ENCODE measurements at places on chromosomes 2 and 18.

DNA sequence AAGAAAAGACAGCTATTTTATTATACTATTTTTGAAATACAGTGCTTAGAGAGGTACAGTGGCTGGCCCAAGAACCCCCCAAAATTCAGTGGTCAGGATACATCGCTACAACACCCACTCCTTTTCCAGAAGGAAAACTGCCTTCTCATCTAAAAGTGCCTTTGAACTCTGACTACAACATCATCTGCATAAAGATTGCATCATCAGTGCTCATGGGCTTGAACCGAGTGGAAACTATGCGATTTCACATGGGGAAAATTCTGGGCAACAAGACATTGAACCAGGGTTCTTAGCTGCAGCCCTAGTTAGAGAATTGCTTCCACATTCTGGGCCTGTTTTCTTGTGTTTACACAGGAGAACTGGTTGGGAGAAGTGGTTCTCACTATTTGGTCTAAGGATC is 294.6 kb upstream of the SLC14A2 start:
- no peak for DNase-seq

DNA sequence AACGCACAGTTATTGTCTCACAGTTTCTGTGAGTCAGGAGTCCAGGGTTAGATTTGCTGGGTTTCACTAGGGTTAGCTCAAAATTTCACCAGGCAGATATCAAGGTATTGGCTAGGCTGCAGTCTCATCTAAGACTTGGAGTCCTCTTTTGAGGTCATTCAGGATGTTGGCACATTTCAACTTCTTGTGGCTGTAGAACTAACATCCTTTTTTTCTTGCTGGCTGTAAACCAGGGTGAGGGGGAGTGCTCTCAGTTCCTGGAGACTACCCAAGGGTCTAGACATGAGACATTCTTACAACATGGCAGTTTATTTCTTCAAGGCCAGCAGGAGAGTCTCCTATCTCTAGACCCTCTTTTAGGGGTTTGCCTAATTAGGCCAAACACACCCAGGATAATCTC is 12.8 kb upstream of the CAVIN2 start:
- no peak for DNase-seq

DNA sequence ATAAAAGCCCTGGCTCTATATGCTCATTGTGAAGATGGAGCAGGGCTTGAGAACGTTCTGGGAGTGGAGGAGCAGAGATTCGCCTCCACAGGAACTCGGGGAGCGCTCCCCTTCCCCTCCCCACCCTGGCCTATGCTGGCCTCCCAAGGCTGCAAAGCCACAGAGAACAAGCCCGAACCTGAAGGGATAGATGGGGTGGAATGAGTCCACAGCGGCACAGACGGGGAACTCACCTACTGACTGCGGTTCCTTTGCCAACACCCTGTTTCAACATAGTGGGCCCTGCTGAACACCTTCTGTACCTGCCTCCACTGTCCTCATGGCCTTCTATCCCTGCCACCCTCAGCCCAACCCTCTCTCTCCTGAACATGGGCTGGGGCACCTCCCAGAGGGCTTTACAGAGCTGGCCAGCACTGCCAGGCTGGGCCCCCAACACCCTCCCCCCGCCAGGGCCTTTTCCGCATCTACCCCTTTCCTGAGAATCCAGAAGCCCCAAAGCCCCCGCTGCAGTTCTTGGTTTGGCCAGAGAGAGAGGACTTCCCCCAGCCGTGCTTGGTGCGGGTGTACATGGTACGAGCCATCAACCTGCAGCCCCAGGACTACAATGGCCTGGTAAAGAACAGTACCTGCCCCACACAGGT is 41.5 kb downstream of the LMAN2L start:
- no peak for DNase-seq

- DNase-seq = no peak
Observed at GRCh38 chr18:25456334-25457010, 104.5 kb upstream of the ZNF521 start.

DNA sequence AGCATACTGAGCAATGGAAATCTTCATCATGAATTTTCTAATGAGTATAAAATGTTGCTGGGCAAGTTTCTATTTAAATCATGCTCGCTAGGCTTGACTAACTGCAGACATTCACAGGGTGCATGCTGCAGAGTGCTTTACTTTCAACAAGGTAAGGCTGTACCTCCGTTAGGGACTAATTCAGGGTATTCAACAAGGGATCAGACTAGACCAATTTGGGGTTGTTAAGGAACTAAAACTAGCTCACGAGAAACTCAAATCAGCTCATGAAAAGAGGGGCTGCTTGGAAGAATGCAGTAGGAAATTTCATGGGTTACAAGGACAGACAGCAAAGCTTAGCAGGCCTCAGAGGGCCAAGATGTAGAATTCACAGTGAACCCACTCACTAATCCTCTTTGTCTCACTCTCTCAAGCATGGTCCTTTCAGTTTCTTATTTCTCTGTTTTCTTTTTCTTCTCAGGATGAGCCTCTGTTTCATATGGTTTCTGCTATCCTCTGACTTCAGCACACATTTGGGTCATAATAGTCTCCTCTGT is 2.2 kb downstream of the MYO3B start:
- DNase-seq = no peak

DNA sequence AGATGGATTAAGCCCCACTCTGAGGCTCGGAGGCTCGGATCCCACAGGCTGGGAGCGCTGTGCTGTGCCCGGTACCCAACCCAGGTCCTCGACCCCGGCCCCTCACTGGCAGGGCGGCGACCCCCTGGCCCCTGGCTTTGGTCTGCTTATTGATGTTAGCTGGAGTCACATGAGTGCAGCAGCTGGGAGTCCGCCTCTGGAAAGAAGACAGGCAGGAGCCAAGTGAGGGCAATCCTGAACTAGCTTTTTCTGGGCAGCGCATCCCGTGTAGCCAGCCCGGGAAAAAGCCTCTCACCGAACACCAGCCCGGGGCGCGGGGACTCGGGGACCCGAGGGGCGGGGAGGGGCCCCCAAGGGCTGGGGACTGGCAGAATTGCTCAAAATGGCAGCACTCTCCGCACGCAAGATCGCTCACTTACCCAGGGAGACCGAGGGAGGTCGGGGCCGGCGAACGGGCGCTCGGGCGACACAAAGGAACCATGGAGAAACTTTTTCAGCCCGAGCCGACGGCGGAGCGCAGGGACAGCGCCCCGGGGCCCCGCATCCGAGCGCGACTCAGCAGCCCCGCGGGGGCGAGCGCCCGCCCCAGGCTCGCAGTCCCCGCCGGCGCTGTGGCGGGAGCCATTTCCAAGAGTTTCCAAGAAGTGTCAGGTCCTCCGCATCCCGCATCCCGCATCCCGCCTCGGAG is 567 bp downstream of the TMEM200C start:
- no peak for DNase-seq

- DNase-seq = no peak
Observed at GRCh38 chr2:176093145-176093897, 800 bp downstream of the HOXD13 start.

DNA sequence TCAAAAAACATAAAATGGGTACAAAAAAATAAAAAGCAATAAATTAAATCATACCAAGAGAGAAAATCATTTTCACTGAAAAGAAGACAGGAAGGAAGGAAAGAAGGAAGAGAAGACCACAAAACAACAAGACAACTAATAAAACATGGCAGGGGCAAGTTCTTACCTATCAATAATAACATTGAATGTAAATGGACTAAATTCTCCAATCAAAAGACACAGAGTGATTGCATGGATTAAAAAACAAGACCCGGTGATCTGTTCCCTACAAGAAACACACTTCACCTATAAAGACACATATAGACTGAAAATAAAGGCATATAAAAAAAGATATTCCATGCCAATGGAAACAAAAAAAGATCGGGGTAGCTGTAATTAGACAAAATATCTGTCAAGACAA is 82.6 kb upstream of the CERS6 start:
- no peak for DNase-seq

DNA sequence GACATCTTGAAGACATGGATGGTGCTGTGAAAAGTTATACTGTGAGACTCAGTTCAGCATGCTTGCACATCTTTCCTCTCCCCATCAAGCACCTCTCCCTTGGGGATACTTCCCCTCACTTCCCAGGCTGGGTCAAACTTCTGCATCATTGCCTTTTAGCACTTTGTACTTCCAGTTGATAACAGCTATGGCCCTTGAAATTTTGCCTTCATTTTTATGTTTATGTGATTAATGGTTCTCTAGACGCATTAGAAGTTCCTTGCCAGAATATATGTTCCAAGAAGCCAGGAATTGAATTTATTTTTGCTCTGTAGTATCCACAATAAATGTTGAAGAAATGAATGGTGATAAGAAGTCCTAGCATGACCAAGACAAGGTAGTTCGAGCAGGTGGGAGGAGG is 120.9 kb upstream of the ST6GAL2 start:
- no peak for DNase-seq

DNA sequence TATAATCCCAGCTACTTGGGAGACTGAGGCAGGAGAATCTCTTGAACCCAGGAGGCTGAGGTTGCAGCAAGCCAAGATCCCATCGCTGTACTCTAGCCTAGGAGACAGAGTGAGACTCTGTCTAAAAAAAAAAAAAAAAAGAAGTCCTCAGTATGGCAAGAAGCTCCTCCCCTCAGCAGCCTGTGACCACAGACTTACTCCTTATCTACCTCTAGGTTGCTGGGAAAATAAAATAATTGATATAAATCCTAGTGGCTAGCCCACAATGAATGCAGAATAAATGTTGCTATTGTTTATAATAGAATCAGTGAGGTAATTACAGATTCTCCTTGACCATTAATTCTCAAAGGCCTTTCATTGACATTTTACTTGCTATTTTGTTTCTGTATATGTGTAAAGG is 70.6 kb downstream of the IRS1 start:
- no peak for DNase-seq

- peak; percentile 28 for DNase-seq
Observed at GRCh38 chr2:3535794-3536681, 16.7 kb upstream of the ADI1 start.

DNA sequence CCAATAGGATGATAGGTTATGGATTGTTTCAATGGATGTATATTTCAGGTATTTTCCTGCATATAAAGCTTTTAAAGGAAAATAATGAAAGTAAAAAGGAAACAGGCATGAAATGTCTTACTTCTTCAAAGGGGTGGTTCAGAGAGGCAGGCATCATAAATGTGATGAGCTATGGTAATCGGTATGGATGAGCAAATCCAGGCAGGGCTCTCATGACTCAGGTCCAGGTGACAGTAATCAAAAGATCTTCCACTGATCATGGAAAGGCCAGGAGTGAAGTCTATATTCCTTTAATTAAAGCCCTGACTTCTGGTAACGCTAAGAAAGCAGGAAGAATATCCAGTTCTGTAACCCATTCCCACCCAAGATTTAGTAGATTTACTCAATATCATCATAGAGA is 48.7 kb upstream of the RGPD4 start:
- DNase-seq = no peak

DNA sequence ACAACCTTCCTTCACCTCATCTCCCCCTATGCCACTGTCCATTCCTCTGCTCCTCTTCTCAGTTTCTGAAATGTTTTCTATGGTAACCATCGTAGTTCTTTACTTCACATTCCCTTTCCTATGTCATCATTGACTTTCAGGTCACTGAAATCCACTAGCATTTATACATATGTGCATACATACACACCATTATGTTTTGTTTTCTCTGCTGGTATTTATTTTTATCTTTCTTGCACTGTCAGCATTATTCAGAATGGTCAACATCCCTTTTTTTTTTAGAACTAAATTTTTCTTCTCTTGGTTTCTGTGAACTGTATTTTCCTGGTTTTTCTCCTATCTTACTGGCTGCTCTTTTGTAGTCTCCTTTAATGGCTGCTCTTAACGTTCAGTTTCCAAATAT is 33.2 kb downstream of the ITGAV start:
- no peak for DNase-seq

- DNase-seq = no peak
Observed at GRCh38 chr2:28649481-28650265, 102.0 kb upstream of the PPP1CB start.

- DNase-seq = no peak
Observed at GRCh38 chr2:239942090-239942489, 83.1 kb downstream of the NDUFA10 start.

GRCh38 chr18:38047820-38048219 is 482.2 kb upstream of the CELF4 start:
- DNase-seq = no peak

- no peak for DNase-seq
Observed at GRCh38 chr2:75406131-75406581, 154.6 kb downstream of the EVA1A start.

GRCh38 chr18:76604108-76604934 is 109.3 kb upstream of the ZNF516 start:
- DNase-seq = no peak

DNA sequence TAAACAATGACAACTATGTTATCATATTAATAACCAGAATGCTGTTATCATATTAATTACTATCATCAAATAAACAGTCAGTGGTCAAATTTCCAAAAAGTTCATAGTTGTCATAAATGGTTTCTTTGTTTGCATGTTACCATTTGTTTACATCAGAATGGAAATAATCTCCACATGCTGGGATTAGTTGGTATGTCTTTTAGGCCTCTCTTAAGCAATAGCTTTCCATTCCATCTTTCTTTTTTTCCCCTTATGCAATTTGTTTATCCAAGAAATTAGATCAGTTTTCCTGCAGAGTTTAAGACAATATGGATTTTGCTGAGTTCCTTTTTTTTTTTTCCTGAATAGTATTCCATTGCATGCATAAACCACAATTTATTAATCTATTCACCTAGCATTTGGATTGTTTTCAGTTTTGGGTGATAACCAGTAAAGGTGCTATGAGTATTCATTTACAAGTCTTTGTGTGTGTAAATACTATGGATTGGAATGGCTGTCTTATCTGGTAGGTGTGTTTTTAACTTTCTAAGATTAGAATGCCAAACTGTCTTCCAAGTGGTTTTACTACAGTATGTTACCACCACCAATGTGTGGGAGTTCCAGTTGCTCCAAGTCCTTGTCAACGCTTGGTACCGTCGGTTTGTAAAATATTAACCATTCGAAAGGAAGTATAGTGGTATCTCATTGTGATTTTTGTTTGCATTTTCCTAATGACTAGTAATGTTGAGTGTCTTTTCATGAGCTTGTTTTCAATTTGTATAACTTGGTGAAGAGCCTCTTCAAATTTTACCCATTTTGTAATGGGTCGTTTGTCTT is 33.3 kb upstream of the TXNDC2 start:
- DNase-seq = no peak

- DNase-seq = no peak
Observed at GRCh38 chr2:195838002-195838401, 181.0 kb downstream of the SLC39A10 start.

DNA sequence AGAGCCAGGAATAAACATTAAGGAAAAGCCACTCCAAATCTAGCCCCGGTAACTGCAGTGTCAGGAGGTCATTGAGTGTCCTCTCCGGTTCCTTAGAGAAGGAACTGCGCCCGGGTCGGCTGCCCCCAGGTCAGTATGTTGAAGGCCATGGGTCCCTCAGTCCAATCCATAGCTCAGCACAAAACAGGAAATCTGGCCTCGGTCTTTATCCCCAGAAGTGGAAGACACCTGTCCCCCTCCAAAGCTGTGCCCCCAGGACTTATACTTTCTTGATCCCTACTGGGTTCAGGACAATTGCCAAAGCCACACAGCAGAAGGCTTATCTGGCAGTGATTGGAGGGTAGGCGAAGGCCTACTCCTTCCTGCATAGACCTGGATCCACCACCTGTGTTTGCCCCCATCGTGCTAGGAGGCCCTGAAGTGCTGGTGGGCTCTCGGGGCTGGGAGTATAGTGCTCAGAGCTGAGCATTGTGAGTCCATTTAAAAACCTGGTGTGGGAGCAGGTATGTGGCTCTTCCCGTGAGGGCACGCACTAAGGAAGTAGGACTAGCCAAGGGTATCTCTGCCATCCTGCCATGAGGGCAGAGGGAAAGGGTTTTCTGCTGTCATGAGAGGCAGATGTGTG is 178.6 kb downstream of the SEPTIN10 start:
- no peak for DNase-seq
